Activated gamma-delta T cell treated with anti-CD3 and anti-CD28 coated beads, Interleukin-2, amount 50 U/mL, for 16 hours (primary cell): ENCODE measurements at places on chromosomes 3 and 15.

DNA sequence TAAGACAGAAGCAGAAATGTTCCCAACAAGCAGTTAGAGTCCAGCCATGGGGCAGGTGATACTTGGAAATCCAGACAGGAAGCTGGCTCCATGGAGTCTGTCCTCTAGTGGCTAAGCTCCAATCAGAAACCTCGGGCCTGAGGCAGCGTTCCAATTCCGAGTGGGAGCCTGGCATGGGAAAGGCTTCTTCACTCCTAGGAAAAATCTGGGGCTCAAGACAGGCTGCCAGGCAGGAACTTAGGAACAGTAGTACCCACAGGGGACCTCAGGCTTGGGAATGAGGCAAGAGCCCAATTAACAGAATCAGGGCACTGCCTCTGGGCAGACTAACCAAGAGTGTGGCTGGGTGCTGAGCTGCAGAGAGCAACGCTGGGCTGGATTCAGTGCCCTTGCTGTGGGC is 6.2 kb upstream of the ATP13A4 start:
- no peak for DNase-seq

DNA sequence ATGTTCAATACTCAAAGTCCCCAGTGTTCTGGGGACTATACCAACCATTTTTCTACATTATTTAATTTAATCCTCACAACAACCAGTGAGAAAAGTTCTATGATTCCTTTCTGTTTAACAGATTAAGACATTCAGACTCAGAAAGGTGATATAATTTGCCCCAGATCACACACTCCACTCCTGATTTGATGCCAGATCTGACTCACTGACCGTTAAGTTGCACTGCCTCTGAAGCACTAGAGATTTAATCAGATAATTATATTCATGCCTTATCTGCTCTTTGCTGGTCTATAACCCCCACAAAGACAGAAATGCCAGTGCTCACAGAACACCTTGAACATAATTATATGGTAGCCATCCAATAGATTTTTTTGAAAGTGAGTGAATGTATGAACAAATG is 501.0 kb downstream of the IGSF11 start:
- DNase-seq, result no peak

GRCh38 chr15:87645723-87646122 is 610.8 kb downstream of the NTRK3 start:
- no peak for DNase-seq

DNA sequence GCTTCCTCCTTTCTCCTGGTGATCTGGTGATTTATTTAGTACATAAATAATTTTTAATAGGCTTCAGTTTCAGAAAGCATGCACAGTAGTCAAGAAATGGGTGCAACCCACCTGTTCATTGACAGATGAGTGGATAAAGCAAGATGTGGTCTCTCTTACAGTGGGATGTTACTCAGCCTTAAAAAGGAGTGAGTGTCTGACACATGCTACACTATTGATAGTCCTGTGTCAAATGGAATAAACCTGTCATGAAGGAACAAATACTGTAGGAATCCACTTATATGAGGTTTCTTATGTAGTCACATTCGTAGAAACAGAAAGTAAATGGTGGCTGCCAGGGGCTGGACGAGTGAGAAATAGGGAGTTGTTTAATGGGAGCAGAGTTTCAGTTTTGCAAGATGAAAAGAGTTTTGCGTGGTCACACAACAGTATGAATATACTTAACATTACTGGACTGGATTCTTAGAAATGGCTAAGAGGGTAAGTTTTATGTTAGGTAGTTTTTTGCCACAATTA is 56.0 kb upstream of the PPARG start:
- DNase-seq, result no peak

DNA sequence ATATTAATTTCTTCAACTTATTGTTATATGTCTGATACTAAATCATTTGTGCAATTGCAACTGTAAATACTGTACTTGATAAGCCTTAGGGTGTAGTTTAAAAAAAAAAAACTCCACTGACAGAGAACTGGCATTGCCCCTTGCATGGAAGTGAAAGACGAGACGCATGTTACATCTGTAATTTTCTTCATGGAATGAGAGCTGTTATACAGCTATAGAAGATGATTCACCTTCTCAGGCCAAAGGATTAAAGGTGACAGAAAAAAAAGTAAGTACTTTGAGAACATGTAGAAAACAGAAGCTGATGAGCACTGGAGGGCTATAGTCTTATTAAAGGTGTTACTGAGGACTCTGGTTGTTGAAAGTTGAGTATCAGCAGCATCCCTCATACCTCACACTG is 16.1 kb downstream of the RYR3 start:
- DNase-seq, result no peak

- DNase-seq, result no peak
Observed at GRCh38 chr15:41401904-41402267, 410 bp downstream of the NDUFAF1 start.

GRCh38 chr15:99402014-99402729 is 150.9 kb downstream of the LRRC28 start:
- DNase-seq, result no peak
